ENCODE measurements at places on chromosomes 2 and 18.

- peak; percentile 41 for DNase-seq
Observed at GRCh38 chr18:1425679-1426078, 521.0 kb downstream of the ADCYAP1 start.

- no peak for DNase-seq
Observed at GRCh38 chr2:236653863-236654262, 84.2 kb downstream of the ACKR3 start.

DNA sequence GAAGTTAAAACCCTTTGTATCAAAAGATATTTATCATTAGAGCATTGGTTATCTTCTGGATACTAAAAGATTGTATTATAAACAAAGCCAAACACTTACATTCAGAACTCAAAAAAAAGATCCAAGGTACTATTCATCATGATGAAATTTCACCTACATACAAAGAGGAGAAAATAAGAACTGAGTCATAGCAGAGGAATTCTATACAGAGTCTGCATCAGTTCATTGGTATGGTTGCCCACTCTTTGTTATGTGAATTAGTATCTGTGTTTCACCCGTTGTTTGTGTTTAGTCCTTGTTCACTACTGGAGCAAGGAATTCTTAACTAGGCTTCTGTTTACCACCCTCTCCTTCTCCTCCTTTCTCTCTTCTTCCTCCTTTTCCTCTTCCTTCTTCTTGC lies 157.9 kb downstream of the LNPK start:
- no peak for DNase-seq

DNA sequence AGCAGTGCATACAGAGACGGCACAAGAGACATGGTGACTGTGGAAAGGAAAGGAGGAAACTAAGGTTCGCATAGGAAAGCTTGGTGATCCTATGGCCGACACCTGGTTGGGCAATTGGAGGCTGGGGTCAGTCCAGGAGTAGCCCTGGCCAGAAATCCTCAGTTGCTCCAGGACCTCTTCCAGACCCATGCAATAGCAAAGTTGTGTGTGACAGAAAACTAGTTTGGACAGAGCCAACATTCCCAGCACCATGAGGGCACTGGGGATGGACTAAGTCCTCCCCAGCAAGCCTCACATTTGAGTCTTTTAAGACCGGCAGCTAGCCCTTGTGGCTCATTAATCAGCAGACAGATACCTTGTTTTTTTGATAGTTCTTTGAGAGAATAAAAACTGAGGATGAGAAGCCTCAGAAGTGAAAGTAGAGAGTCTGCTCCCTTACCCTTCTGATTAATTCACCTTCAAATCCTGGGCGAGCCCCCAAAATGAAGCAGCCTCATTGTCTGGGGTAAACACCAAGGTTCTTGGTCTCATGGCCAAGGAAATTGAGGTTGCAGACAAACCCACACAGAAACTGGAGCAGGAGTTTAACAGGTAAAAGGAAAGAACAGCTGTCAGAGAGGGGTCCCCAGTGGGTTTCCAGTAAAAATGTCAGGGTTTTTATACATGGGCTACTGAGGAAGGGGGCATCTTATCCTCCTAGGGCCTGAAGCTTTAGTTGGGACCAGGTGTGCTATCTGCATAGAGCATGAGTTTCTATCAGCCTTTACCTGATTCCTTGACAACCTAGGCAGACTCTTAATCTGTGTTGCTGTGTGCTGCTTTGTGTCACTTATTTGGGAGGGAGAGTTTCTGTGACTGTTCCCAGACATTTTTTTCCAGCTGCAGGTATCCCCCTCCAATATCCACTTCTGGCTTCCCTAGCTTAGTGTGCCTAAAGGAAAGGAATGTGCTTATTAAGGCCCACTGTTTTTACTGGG lies 39.1 kb downstream of the STK17B start:
- DNase-seq: no peak

GRCh38 chr2:44957656-44958327 lies 16.3 kb downstream of the SIX3 start:
- DNase-seq: no peak

DNA sequence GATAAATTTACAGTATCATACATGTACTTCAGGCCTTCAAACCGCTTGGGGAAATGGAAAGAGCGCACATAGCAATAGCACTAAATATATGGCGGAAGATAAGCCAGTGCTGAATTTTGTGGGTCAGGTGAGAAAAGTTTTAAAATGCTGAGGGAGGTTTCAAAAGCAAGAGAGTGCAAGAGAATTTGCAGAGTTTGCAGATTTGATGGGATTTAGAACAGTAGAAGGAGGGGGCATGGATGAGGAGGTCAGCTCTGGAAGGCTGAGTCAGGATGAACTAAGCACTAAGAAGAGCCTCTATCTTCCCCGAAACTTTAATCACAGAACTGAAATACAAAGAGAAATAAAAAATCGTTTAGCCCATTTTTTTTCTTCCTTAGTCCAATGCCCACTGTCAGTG lies 145.9 kb downstream of the DLGAP1 start:
- DNase-seq: no peak

DNA sequence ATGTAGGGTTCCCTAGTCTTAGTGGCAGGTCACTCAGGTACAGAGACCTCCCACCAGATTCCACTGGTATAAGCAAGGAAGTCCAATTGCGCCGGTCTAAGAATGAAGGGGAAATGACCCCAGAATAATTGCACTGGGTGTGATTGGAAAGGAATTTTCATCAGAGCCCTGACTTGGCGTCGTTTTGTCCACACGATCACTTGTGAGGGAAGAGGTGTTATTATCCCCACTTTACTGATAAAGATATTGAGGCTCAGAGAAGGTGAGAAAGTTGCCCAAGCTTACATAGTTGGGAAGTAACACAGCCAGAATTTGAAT lies 61.5 kb downstream of the CIB4 start:
- DNase-seq: no peak

GRCh38 chr2:140210963-140211362 lies 1430.8 kb upstream of the NXPH2 start:
- DNase-seq: no peak

DNA sequence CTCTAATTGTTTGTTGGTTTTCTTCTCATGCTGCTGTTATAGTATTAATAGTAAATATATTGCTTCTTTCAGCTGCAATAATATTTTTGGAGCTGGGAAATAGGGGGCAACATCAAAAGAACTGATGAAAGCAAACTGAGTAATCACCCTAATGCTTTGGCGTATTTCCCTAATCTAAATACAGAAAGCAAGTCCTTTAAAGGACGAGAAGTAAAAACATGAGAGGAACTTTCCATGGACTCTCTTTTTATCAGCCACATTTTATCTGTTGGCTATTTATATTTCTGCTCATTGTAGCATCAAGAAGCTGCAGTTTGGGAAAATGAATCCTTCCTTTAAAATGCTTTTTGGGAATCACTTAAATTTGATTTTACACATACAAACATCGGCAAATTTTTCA lies 139.9 kb upstream of the SLC8A1 start:
- no peak for DNase-seq

DNA sequence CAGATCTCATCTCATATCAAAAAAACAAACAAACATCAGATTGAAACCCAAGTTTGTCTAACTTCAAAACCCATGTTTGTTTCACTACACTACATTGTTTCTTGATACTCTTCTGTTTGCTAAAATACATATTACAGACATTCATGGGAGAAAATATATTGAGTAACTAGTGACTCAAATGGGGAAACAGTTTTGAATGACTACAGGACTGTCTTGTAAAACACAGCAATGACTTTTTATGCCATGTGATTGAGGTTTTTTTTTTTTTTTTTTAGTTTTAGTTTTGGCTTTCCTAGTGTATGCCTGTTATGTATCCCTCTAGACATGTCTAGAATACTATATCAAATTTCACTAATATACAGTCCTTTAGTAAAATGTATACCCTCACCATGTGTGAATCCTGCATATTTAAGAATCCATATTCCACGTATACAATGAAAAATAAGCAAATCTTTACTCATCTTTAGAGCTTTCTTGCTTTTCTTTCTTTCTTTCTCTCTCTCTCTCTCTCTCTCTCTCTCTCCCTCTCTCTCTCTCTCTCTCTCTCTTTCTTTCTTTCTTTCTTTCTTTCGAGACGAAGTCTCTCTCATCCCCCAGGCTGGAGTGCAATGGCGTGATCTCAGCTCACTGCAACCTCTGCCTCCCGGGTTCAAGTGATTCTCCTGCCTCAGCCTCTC lies 46.6 kb upstream of the SERTAD2 start:
- no peak for DNase-seq

DNA sequence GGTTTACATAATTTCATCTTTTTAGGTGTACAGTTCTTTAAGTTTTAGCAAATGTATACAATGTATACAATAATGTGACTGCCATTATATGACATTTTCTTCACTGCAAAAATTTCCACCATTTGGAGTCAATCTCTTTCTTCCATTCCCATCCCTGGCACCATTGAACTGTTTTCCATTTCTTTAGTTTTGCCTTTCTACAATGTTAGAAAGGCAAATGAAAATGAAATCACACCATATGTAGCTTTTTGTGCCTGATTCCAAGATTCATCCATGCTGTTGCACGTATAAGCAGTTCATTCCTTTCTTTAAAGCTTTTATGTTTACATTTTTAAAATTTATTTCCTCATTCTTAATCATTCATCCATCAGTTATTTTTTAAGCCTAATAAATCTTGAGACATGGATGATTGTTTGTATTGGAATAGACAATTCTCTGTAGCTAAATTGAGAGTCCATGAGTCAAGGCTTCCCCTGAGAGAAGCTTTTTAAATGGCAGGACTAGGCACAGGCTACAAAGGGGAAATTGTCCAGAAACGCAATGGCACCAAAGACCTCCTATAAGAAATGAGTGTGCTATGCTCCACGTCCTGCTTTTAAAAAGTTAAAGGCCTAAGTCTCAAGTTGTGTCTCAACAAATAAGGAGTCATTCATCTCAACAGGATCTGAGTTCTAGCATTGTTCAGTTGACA lies 8.7 kb upstream of the COL5A2 start:
- DNase-seq: no peak

GRCh38 chr2:104641786-104642185 lies 212.1 kb upstream of the POU3F3 start:
- DNase-seq: no peak

DNA sequence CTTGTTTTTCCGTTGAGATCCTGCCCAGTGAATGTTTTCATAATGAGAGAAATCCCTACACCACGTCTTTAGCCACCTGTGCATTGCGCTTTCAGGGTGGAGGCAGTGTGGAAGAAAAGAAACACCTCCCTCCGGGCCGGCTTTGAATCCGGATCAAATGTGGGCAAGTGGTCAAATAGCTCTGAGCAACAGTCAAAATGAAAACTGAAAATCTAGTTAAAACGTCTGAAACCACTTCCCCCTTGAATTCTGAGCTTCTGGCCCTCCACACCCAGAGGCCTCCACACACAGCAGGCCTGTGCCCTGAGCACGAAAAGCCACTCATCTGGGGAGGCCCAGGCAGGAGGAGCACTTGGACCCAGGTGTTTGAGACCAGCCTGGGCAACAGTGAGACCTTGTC lies 263.6 kb upstream of the SALL3 start:
- DNase-seq: no peak

- DNase-seq: no peak
Observed at GRCh38 chr18:54268751-54269150, 566 bp upstream of the POLI start.

GRCh38 chr2:150449856-150450255 lies 37.6 kb downstream of the RND3 start:
- no peak for DNase-seq

GRCh38 chr2:196293751-196294515 lies 122.6 kb upstream of the STK17B start:
- DNase-seq: no peak

DNA sequence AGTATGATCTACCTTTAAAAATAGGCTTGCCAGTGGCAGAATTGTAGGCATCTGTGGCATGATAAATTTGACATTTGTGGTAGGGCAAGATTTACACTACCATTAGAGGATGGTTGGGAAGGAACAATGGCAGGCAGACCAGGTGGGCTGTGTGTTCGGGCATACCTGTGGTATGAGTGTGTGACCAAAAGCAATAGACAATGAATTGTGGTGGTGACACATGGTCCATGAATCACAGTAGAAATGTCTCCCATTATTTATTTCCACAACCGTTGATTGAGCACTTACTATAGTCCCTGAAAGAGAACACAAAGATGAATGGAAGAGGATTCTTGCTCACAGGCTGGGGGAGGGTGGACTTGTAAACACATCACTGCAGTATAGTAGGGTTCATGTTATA lies 29.9 kb upstream of the RUFY4 start:
- no peak for DNase-seq

DNA sequence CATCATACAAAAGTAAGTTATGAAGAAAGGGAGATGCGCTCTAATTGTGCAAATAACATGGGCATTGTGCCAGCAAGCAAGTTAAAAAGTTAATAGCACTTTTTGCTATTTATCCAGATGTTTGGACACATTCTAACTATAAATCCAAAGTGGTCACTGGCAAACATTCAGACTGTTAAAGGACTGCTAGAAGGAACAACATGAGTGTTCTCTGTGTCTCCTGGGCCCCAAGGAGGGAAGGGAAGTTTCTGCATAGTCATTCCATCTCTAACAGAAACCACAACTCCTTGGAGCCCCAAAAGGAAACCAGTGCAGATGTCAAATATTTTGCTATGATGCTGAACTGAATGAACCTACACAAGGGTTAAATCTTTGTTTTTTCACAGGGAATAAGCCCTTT lies 213.3 kb upstream of the HNRNPA3 start:
- DNase-seq: no peak

DNA sequence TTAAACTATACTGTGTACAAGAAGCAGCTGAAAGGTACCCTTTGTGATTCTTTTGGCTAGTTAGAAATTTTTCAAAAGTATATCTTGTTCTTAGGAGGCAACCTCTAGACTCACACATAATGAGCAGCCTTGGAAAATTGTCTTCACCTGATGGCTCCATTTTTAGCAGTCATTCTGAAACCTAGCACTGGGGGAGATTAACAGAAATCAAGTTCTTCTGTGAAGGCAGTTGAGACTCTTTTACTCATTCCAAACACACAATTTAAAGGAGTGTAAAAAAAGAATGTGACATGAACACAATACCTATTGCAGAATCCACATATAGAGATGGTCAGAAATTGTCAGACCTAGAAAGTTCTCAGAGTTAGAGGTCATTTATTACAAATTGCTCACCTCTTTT lies 197.7 kb downstream of the UBE2E3 start:
- no peak for DNase-seq

- DNase-seq: no peak
Observed at GRCh38 chr2:20579866-20580265, 71.0 kb downstream of the HS1BP3 start.

- no peak for DNase-seq
Observed at GRCh38 chr2:186868344-186868743, 19.4 kb upstream of the ZSWIM2 start.

DNA sequence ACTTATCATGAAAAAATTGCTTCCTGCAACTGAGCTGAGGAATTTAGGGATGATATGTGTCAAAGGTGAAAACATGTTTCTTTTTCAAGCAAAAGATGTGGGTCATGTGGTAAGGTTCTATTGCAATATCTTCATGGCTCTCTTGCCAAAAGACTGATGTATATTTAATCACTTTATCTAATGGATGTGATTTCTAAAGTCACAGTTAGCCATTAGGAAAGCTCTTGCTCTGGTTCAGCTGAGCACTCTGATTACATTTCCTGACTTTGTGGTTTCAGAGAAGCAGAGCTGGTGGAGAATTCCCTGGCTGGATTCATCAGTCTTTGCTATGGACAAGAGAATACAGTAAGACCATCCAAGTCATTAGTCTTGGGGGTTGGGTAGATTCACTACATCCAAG lies 24.4 kb downstream of the SCN9A start:
- DNase-seq: no peak

- no peak for DNase-seq
Observed at GRCh38 chr2:109029490-109030201, 40.6 kb upstream of the EDAR start.

- DNase-seq: no peak
Observed at GRCh38 chr2:190755772-190756415, 107.0 kb downstream of the NAB1 start.

Data from NCI-H1417 treated with DMSO at 0.1 percent for 48 hours (cell line).